Type B pancreatic cell (in vitro differentiated cells): ENCODE measurements at places on chromosomes 1 and 21. TPM values are rescaled to one million over a fixed set of nuclear protein-coding genes. Genes with fewer than 3 reads are reported as not detected.

GRCh38 chr21:33032434-33033047 is 6.8 kb downstream of the OLIG2 start:
- no peak for DNase-seq
- H3K4me1 ChIP-seq, result no peaks in the 10 kb centered on the region
- peaks cover 88% of the 10 kb centered on the region for H3K27me3 ChIP-seq
- H3K4me3 ChIP-seq, result no peak overlapping the region

Gene DIRAS3
- total RNA-seq, result 3.0 and 4.4 TPM in 2 replicates

- no peaks in the 10 kb centered on the region for H3K36me3 ChIP-seq
- peaks cover 32% of the 10 kb centered on the region for H3K27me3 ChIP-seq
- H3K4me3 ChIP-seq, result no peak overlapping the region
- H3K27ac ChIP-seq, result no peak overlapping the region
- no peak for DNase-seq
These were observed 35.7 kb downstream of the WNT3A start for GRCh38 chr1:228042508-228042907.

Gene GPX7
- total RNA-seq, result 20.4 and 35.4 TPM in 2 replicates

- no peaks in the 10 kb centered on the region for H3K27me3 ChIP-seq
- no peak overlapping the region for H3K27ac ChIP-seq
- H3K4me3 ChIP-seq, result no peak overlapping the region
- DNase-seq, result no peak
These were observed 96.9 kb downstream of the RGL1 start for GRCh38 chr1:183901748-183902330.
